ENCODE measurements at places on chromosomes 11 and 22.

DNA sequence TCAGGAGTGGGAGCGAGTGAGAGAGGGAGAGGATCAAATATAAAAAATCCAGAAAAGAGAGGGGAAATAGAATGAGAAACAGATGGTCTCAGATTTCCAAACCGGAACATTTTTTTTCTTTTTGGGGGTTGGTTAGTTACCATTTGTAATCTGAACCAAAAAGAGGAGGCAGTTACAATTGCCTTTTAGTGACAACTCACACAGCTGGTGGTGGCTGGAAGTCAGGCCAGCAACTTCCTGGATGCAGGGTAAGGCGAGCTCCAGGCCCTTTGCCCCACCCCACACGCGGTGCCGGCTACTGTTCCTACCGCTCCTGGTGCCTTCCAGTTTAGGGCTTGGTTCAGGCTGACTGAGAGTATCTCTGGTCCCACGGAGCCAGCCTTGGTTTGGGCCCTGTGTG is 21.0 kb upstream of the UBASH3B start:
- no peak for DNase-seq

GRCh38 chr11:100890789-100891188 is 203.7 kb downstream of the ARHGAP42 start:
- no peak for DNase-seq

- peak; percentile 6 for DNase-seq
Measured at GRCh38 chr11:102599642-102600261, 25.4 kb downstream of the MMP20 start.

- DNase-seq: no peak
Measured at GRCh38 chr11:129326921-129327320, 48.7 kb upstream of the BARX2 start.

DNA sequence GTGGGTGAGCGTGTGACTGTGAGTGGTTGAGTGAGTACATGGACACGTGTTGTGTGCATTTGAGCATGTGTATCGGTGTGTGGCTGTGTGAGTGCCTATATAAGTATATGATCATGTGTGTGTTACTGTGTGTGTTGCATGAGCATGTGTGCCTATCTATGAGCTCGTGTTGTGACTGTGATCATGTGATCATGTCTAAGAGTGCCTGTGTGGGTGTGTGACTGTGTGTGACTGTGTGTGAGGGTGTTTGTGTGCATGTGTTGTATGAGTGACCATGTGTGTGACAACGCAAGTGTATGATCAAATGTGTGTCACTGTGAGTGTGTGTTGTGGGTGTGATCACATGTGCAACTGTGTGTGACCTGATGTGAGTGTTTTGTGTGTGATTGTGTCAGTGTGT is 88.8 kb downstream of the UBASH3B start:
- DNase-seq: no peak

- peak; percentile 47 for DNase-seq
Measured at GRCh38 chr22:26579331-26579886, 10.5 kb downstream of the TPST2 start.

- no peak for DNase-seq
Measured at GRCh38 chr11:128318856-128319474, 268.4 kb downstream of the ETS1 start.

GRCh38 chr22:29154364-29155048 is 51.2 kb upstream of the EMID1 start:
- DNase-seq: peak; percentile 76

- no peak for DNase-seq
Measured at GRCh38 chr22:23878219-23878618, 16.0 kb upstream of the MIF start.

- no peak for DNase-seq
Measured at GRCh38 chr22:50272044-50272802, 2.0 kb upstream of the MAPK11 start.

DNA sequence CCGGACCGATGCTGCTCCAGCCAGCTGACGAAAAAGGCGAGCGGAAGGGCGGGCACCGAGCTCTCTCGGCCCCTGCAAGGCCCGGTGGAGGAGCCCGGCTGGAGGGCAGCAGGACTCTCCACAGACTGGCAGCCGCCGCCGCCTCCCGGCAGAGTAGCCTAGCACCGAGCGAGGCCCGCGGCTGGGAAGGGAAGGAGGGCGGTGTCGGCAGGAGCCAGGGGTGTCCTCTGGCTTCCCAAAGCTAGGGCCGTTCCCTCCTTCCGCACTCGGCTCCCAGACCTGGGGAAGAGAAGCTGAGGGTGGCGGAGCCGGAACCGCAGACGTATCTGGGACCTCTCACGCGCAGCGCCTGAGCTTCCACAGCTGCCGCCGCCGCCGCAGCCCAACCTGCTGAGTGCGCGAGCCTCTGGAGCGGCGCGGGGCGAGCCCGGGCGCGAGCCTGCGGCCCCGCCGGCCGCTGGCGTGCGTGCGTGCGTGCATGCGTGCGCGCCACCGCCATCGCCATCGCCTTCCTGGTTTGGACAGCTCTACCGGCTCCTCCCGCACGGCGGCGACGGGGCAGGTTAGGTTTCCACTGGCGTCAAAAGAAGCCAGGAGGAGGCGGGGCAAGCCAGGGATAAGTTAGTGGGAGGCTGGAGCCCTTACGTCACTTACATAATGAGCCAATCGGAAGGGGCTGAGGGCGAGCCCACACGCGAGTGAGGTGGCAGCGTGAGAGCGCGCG is at the start of gene RAB6A:
Gene RAB6A, minus strand, starts transcription at position 396 of the 724 bp plus-strand sequence. CDS start 439 bp downstream, outside the sequence.
- DNase-seq: peak; percentile 100

GRCh38 chr22:38273135-38273826 is 471 bp upstream of the TMEM184B start:
- no peak for DNase-seq

DNA sequence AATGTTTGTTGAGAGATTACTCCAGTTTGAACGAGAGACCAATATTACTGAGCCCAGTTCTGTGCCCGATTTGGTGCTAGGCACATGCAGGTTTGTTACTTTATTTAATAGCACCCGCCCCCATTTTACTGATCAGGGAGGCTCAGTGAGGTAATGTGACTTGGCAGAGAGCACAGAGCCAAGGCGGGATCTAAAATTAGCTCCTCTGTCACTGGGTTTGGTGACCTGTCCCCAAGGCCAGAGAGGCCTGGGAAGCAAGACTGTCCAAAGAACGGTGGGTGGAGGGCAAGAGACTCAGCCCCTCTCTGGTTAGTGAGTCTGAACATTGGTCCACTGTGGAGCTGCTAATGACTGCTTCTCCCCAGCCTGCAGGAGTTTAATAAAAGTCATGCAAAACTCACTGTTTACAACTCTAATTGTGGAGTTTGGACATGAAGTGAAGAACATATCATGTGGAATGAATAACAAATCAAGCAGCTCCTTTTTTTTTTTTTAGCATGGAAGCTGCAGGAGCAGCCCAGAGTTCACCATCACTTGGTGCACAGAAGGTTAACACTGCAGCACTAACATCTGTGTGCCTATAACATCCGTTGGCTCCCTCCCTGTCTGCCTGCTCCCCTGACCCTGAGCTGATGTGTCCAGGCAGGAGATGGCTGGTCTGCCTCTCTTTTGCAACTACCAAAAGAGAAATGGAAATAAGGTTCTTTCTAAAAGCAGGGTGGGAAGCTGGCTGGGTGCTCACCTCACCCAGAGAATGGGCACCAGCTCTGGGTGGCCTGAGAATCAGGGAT is 39.0 kb downstream of the CSNK2A3 start:
- no peak for DNase-seq

GRCh38 chr22:38955250-38955905 is 2.0 kb upstream of the APOBEC3A start:
- no peak for DNase-seq

- no peak for DNase-seq
Measured at GRCh38 chr11:67680696-67681470, 6.5 kb upstream of the ALDH3B2 start.

DNA sequence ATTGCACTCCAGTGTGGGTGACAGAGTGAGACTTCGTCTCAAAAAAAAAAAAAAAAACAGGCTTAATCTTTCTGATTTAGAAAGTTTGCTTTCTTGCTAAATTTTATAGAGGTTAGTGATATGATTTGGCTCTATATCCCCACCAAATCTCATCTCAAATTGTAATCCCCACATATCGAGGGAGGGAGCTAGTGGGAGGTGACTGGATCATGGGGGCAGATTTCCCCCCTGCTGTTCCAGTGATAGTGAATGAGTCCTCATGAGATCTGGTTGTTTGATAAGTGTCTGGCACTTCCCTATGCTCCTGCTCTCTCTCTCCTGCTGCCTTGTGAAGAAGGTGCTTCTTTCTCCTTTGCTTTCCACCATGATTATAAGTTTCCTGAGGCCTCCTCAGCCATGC is 90.9 kb downstream of the OSBP2 start:
- no peak for DNase-seq

GRCh38 chr11:73095613-73096012 is 46.5 kb downstream of the FCHSD2 start:
- DNase-seq: peak; percentile 39

GRCh38 chr22:36831206-36831605 is 14.4 kb upstream of the PVALB start:
- no peak for DNase-seq

- DNase-seq: no peak
Measured at GRCh38 chr22:44142421-44143104, 38.2 kb upstream of the PARVG start.

- DNase-seq: no peak
Measured at GRCh38 chr11:44928144-44928543, 22.5 kb downstream of the TP53I11 start.

DNA sequence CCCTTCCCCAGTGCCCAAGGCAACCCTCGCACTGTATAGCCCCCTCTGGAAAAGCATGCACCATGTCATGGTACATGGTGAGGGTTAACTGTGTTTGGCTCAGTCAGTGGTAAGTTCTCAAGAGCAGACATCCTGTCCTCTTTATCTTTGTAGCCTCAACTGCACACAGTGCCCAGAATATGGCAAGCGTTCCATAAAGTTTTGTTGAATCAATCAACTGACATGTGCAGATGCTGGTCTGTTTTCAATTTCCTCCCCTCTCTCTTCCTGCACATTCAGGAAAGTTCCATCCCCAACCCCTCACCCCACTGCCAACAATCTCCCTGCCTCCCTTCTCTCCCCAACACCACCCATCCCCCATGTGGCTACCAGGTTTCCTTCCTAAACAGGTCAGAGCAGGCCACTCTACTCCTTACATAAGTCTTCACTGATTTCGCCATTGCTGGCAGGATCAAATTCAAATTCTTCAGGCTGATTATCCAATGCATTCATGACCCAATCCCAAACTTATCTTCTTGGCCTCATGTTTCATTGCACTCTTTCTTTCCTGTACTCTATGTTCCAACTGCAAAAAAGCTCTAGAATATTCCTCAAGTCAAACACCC is 15.5 kb upstream of the TMPRSS5 start:
- DNase-seq: no peak

DNA sequence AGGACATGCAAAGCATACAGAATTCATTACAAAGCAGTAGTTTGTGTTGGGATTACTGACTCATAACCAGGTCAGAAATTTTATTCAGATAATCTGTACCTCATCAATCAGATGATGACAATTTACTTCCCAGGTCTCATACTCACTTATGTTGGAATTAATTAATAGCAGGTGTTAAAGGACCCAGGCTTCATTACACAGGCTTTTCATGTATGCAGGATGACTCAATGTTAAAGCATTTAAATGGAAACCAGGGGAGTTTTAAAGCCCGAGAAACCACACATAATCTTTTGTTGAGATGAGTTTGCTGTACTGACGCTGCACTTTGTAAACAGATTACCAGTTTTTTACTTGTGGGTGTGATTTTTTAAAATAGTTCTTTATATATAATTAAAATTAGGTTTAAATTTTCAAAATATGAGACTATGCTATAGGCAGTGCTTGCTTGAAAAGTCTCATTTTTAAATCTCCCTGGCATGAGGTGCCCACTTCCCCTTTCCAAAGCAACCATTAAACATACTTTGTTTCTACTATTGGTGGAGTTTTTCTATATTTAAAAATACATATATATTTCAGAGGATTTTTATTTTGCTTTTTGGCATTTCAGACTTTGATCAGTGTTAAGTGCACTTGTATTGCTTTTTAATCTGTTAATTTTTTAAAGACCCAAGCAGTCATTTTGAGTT is 41.0 kb downstream of the CEP57 start:
- DNase-seq: no peak

DNA sequence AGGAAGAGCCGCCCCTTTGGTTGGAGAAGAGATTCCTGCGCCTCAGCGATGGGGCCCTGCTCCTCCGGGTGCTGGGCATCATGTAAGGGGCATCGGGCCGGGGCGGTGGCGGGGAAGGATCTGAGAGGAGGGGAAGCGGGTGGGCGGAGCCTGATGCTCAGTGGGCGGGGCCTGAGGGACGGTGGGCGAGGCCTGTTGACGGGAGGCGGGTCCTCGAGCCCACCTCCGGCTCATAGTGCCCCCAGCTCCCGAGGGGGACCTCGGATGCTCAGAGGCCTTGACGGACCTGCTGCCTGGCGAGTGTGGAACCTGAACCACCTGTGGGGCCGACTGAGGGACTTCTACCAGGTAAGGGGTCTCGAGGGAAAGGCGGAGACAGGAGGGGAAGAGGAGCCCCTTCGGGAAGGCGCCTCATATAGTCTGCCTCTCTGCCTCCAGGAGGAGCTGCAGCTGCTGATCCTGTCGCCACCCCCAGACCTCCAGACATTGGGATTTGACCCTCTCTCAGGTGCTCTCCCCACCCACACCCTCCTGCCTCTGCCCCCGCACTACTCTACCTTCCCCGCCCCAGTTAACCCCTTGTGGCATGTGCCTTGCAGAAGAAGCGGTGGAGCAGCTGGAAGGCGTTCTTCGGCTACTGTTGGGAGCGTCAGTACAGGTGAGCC is 799 bp downstream of the CCDC88B start:
- peak; percentile 45 for DNase-seq

GRCh38 chr11:86062719-86063118 is 6.2 kb downstream of the PICALM start:
- no peak for DNase-seq

- no peak for DNase-seq
Measured at GRCh38 chr11:37861671-37862070, 1263.6 kb upstream of the RAG2 start.

DNA sequence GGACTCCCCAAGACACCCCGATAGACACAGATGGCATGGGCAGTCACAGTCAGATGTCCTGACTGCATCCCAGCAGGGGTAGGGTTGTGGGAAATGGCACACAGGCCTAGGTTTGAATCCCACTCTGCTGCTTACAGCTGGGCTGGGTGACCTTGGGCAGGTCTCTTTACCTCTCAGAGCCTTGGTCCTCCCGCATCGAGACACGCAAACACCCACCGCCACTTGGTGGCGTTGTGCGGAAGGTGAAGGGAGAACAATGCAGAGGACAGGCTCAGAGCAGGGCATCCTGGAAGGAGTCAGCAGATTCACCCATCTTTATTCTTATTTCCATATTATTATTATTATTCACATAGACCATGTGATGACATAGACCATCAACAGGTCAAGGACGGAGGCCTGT is 140.5 kb downstream of the MIAT start:
- DNase-seq: peak; percentile 18

DNA sequence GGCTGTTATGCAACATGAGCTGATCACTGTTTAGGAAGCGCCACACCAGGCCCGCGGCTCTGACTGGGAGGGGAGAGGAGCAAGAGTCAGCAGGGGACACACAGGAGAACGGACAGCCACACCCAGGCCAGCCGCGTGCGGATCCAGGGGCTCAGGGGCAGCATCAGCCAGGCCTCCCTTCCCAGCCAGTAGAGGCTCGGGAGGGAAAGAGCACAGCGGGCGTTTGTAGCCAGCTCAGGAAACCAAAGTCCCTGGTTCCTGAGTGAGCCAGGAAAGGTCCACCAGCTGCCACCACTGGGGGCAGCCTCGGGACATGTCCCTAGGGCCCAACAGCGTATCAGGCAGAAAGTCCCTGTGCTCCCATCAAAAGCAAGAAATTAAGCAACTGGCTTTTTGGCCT is 71.8 kb upstream of the PITPNB start:
- DNase-seq: peak; percentile 24

GRCh38 chr22:19056951-19057401 is 65.2 kb downstream of the DGCR2 start:
- DNase-seq: no peak

- no peak for DNase-seq
Measured at GRCh38 chr11:2585566-2586086, 114.2 kb downstream of the KCNQ1OT1 start.

Measured in hematopoietic multipotent progenitor cell treated with erythropoietin and hydrocortisone succinate and interleukin-3 and kit ligand, for 8 days (in vitro differentiated cells).